Stimulated activated CD8-positive, alpha-beta memory T cell treated with anti-CD3 and anti-CD28 coated beads, Interleukin-4, amount 100 ng/mL, for 4 hours (primary cell): ENCODE measurements at places on chromosomes 1 and 21.

DNA sequence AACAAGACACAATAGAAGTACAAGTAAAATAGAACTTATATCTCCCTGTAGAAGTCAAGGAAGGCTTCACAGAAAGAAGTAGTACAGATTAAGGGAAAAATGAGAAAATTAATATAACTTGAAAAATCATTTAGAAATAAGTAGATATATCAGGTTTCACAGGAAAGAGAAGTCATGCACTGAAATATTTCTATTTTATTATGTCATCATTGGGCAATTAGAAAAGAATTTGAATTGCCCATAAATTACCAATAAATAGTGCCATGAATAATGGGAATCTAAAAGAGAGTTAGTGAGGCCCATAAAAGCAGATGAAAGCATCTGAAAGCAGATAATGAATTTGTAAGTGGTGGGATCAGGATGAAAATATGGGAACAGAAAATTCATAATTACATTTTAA is 1597.8 kb downstream of the PLA2G4A start:
- no peak for DNase-seq

DNA sequence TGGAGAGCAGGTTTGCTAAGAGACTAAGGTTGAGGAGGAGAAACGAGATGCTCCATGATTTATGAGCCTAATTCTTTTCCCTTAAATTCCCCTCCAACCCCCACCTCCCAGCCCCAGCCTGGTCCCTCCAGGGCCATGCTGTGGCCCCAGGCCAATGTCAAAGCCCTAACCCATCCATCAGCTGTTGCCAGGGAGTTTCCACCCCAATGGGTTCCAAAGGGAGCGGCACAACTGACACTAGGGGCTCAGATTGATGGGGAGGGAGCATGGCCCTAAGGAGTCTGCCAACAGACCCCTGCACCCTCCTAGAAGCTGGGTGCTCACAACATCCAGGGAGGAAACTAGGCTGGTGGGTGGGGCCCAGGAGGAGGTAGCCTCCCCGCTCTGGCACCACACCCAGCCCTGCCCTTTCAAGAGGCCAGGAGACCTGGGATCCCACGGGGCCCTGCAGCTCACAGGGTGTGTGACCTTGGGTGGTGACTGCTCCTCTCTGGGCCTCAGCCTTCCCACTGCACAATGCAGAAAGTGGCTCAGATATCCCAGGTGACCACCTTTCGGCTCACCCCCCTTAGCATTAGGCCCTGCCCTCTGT is 12.9 kb downstream of the AHDC1 start:
- no peak for DNase-seq

- no peak for DNase-seq
These were observed 5.7 kb upstream of the CAP1 start for GRCh38 chr1:40034869-40035268.

GRCh38 chr1:14635421-14635820 is 36.9 kb downstream of the KAZN start:
- no peak for DNase-seq

- DNase-seq, result no peak
These were observed 360.1 kb downstream of the BARHL2 start for GRCh38 chr1:90356991-90357390.

- peak; percentile 3 for DNase-seq
These were observed 98.1 kb downstream of the ADSS2 start for GRCh38 chr1:244353551-244354091.

GRCh38 chr1:235079443-235080296 is 49.0 kb downstream of the TOMM20 start:
- DNase-seq, result no peak

GRCh38 chr1:119510046-119510445 is 3.0 kb downstream of the HSD3B1 start:
- no peak for DNase-seq

DNA sequence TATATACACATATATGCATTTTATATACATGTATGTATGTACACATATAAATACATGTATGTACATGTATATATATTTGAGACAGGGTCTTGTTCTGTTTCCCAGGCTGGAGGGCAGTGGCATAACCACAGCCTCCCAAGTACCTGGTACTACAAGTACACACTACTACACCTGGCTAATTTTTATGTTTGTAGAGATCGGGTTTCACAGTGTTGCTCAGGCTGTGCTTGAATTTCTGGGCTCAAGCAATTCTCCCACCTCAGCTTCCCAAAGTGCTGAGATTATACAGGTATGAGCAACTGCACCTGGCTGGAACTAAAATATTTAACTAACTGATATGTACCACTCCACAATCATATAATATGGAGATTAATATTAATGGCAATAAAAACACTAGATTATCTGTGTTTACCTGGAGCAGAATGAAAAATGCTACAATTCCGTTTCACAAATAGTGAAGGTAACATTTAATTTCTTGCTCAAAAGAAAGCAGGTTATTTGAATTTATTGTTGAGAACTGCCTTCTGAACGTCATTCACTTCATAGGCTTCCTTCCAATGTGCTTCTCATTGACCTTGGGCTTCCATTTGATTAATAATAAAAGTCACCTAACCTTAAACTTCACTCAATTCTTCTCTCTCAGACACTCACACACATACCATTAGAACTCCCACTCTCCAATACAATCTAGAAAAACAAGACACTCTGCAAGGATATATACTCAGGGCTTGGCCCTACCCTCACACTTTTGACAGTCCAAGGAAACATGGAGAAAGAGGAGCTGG is 57.0 kb downstream of the PTGER3 start:
- no peak for DNase-seq

- DNase-seq, result no peak
These were observed 1.2 kb upstream of the RNF223 start for GRCh38 chr1:1075148-1075935.

DNA sequence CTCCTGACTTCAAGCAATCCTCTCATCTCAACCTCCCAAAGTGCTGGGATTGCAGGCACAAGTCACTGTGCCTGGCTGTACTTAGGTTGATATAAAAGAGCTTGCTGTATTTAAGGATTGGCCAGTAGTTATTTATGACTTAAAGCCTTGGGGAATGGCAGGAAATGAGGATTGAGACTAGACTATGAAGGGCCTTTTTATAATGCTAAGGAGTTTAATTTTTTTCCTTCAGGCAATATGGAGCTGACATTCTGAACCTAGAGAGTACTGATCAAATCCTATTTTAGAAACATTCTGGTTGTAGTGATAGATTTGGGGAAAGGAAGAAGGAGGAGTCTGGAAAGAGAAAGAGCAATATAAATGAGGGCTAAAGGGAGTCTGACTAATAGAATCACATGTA is 44.7 kb downstream of the MSH4 start:
- no peak for DNase-seq

- no peak for DNase-seq
These were observed 108.2 kb downstream of the UCHL5 start for GRCh38 chr1:192950926-192951325.

DNA sequence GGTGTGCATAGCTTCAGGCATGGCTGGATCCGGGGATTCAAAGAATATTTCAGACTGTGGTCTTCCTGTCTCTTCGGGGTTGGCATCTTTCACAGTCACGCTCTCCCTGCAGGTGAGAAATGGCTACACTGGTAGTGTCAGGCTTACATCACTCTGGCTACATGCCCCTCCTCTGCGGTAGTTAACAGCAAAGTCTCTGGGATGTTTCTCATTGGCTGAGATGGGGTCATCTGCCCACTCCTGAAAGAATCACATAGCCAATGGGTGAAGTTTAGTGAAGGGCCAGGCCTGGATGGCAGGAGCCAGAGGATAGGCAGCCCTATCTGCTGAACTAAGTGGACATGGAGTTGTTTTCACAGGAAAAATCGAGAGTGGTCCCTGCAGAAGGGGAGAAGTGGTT is 356.5 kb downstream of the MATN1 start:
- no peak for DNase-seq

GRCh38 chr1:180507795-180508724 is 5.7 kb upstream of the ACBD6 start:
- DNase-seq, result no peak

GRCh38 chr1:45026446-45026845 is 14.4 kb downstream of the UROD start:
- no peak for DNase-seq

GRCh38 chr1:204107892-204108291 is 35.0 kb downstream of the SOX13 start:
- DNase-seq, result no peak

GRCh38 chr1:18319099-18319498 is 161.6 kb upstream of the KLHDC7A start:
- DNase-seq, result no peak

DNA sequence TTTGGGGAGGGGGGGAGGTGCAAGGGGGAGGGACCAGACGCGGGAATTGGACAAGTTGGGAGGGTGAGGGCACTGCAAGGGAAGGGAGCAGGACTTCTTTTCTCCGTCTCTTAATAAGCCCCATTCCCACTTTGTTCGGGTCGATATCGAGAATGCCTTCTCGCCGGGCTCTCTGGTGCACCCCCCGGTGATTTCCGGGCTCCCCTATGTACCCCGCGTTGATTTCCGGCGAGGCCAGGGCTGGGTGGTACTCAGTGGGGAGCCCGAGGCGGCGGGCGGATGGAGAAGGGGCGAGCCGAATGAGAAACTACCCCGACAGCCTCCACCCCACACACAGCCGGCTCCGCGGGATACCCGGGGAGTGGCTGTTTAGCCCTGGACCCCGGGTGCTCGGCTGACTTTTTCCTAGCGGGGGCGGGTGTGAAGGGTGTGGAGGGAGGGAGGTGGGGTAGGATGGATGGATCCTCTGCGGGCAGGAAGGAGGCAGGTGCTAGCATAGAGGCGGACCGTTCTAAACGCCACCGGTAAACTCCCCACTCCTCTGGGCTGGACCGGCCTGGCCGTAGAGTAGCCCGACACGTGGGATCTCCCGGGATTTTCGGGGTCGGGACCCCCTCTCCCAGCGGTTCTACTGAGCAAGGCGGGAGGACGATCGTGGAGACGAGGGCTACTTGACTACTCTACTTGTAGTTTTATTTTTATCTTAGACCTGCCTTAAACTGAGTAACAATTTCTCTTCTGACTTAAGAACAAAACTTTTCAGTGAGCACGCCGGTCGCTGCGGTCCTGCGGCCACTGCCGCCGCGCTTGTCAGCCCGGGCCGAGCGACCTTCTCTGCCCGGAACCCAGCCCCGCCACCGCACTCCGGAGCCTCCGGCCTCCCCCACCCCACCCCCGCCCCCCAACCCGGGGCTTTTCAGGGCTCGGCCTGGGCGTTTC is 1.0 kb downstream of the RNF220 start:
- no peak for DNase-seq

- no peak for DNase-seq
These were observed 104.9 kb upstream of the TMPRSS2 start for GRCh38 chr21:41612674-41613532.

GRCh38 chr1:115865704-115866380 is 24.9 kb upstream of the NHLH2 start:
- DNase-seq, result no peak

GRCh38 chr1:237219751-237220642 is 178.0 kb downstream of the RYR2 start:
- no peak for DNase-seq

GRCh38 chr1:8474369-8474768 is 156.5 kb downstream of the SLC45A1 start:
- DNase-seq, result no peak

- no peak for DNase-seq
These were observed 34.6 kb upstream of the SLC45A1 start for GRCh38 chr1:8283058-8283884.

DNA sequence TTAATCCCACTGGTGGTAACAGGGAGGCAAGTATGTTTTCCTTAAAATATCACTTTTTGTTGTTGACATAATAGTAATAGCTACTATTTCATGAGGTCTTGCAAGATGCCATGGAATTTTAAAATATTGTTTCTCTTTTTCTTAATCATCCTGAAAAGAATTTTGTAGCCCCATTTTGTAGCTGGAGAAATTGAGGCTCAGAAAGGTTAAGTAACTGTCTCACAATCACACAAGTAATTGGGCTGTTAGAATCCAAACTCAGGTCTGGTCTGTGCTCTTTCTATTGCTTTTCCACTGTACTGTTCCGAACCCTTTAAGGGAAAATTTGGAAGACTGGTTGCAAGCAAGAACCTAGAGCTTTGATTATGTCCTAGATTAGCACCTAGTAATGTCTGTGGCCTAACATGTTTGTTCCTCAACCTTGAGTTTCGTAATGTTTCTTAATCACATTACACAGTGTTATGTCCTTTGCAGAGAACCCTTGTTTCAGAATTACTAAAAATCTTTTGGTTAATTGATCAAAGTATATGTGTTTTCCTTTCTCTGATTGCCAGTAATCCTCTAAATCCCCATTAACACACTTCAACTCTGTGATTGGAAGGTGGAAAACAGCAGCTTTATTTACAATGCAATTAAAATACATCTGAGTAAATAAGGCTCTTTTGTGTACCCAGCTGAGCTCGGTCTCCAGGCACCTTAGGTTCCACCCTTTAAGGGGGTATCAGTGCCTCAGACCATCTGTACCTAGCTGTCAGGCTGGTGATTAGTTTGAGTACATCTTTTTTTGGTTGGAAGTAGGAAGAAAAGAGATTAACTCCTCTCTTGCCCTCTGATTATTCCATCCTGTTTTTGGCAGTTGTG is 10.4 kb downstream of the LRRC42 start:
- DNase-seq, result no peak

- DNase-seq, result no peak
These were observed 27.3 kb upstream of the GOLT1A start for GRCh38 chr1:204241050-204241449.

DNA sequence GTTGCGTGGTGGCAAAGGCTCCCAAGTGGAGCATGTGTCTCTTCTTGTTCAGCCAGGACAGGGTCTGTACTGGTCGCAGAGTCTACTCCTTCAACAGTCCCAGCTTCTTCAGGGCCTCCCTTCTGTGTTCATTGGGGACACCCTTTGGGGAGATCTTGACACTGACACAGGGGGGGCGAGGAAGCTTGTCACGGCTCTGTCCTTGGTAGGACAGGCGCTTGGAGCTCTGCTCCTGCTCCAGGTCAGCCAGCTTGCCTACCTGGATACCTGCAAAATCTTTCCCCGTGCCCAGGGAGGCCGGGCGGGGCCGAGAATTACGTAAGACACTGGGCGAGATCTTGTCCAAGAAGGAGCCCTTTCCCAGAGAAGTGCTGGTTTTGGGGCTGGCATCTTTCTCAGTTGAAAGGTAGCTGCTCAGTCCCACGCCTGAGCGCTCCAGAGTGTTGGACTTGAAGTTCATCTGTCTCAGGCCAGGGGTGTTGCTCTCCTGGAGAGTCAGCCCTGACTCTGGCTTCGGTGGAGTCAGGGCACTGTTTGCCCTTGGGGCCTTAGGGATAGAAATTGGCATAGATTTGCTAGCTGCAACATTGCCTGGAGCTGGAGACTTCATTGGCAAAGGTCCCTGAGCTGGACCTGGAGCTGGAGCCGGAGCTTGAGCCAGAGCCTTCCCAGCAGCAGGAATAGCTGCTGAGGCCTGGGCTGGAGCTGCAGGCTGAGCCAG is 10.5 kb downstream of the C1orf116 start:
- no peak for DNase-seq

DNA sequence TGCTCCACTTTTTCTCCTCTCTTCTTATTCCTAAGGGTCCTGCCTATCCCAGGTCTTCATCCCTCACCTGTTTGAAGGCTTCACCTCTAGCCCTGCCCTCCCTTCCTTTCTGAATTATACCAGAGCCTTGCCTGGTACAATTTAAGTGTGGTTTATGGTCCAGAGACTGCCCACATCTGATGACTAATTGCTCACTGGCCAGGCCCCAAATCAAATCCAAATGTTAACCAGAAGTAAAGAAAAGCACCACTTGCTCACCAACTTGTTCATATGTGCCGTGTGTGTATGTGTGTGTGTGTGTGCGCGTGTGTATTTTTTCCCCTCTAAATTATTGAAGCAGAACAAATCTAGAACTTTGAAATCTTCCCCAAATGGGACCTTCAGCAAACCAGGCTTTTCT is 26.4 kb downstream of the MYOM3 start:
- DNase-seq, result no peak
